HCT116 (cell line): ENCODE measurements at places on chromosomes 1 and 21. TPM values are rescaled to one million over a fixed set of nuclear protein-coding genes. Genes with fewer than 3 reads are reported as not detected.

- DNase-seq = no peak
Observed at GRCh38 chr1:150548632-150549495, at the start of gene ADAMTSL4. Gene ADAMTSL4 (plus strand): TSS chr1:150549408. CDS start chr1:150552289, 2,881 bp downstream.

DNA sequence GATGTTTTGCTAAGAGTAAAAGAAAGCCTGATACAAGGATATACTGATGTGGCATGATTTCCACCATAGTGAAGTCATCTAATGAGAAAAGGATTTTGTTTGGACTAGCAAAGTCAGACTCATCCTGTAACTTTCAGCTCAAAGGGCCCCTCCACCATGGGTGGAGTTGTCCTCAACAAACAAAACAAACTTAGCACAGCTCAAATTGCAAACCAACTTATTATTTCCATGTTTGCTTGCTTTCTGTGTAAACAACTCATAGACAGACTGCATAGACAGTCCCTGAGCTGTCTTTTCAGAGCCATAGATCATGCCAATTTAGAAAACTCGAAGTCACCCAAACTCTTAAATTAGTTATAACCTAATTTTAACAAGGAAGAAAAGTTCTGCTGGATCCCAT lies 69.4 kb upstream of the VAV3 start:
- no peak for DNase-seq

- no peak for DNase-seq
Observed at GRCh38 chr1:56061824-56062223, 517.5 kb downstream of the PLPP3 start.

- peak; percentile 85 for DNase-seq
Observed at GRCh38 chr1:205440476-205441317, 15.1 kb downstream of the BLACAT1 start.

Gene CRYBG2
- 10.5 TPM for total RNA-seq

DNA sequence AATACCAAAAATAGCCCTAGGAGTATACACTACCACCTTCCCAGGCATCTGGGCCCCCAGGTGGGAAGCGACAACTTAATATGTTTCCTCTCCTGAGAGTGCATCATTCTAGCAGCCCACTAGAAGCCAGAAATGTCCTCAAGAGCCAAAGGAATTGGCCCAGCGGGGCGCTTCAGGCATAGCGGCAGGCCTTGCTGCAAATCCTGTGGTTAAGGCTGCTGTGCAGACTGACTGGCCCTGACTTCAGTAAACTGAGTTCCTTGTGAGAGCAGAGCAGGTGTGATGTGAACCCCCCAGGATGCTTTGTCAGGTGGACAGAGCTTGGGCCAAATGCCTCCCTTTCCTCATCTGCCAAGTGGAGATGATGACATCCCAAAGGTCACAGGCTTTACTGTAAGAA lies 29.7 kb upstream of the LDLRAP1 start:
- no peak for DNase-seq

- no peak for DNase-seq
Observed at GRCh38 chr21:28455253-28455600, 537.5 kb downstream of the LTN1 start.

GRCh38 chr1:179770887-179771502 lies 27.9 kb downstream of the FAM163A start:
- no peak for DNase-seq

Gene RER1
- 155 TPM for total RNA-seq

DNA sequence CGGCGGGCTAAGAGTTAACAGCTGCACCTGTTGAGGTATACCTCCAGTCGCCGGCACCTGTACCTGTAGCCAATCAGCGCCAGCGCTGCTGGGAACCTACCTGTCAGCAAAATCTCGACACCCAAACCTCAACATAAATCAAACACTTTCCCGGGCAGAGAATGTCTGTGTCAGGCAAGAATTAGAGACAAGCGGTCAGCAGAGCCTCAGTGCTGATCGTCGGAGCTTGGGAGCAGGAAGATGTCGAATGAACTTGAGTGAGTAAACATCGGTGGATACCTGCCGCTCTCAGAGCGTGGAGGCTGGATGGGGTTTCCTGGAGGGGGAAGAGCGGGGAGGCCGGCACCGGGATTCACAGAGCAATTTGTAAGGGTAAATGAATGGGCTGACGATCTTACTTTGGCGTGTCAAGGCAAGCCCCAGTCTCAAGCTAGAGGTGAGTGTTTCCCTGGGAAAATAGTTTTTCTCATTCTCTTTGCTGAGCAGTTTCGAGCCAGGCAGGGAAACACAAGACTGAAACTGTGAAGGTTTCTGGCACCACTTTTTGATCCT lies at the start of gene GRHL3:
TSS of gene GRHL3 (plus strand) at position 46 of the 552 bp plus-strand sequence. CDS start at position 241, 195 bp downstream.
- DNase-seq = peak; percentile 46

Gene C1orf56
- total RNA-seq = not detected

DNA sequence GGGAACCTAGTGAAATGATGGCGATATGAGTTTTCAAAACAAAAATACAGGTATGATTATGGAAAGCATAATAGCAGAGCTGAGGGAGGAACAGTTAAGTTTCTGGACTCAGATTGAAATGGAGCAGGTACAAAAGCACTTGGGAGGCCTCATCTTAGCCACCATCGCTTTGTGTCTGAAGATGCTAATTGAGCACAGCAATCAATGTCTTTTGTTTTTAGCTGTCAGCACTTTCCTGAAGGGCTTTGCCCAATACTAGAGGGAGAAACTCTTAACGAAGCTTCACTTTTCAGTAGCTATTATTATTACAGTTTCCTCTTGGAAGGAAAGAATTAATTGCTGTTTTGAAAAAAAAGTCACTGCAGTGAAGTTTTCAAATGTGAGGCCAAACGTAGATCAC lies 348.7 kb downstream of the RWDD3 start:
- DNase-seq = no peak

GRCh38 chr1:1627261-1627828 lies 4.6 kb upstream of the MMP23B start:
- DNase-seq = peak; percentile 43
